Kidney capillary endothelial cell (primary cell): ENCODE measurements at places on chromosomes 12 and 14.
A peak's percentile ranks its signal among the peaks of the same experiment; 100 is the strongest.

DNA sequence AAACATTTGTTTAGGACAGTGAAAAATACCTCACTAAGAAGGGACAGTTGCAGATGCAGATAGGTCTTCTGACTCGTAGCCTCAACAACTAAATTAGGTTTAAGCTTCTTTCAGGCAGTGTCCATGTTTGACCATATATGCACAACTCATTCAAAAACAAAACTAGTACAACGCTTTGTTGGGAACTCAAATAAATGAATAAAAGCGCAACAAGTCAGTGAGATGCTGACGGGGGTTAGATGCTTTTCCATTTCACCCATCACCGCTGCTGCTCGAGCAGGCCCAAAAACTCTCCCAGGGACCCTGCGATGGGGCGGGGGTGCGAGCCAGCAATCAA lies 633 bp downstream of the RPAP3 start:
- DNase-seq: no peak

DNA sequence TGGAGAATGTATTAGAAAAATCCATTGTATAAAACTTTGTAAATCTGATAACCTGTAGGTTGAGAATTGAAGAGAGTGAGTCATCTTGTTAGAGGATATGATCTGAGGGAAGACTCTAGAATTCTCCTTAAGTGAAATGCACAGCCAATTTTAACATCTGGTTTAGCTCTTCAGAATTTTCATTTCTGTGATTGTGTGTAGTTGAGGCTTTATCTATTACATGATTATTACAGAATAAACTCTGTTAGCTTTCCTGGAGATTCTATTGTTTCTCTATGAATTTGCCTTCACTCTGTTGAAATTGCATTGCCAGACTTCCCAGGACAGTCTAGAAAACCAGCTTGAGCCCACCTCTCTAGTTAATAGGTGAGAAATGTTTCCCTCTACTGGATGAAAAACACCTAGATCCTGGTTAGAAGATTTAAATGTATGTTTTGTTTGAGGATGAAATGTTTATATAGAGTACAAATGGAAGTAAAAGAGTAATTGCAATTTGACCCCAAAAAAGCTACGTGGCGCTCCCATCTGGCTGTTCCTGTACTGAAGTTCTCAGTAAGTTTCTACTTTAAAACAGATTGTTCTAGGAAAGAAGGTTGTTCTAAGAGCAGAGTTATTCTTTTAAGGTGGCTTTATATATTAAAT lies 2.9 kb downstream of the NUDT4 start:
- DNase-seq: peak; percentile 18

DNA sequence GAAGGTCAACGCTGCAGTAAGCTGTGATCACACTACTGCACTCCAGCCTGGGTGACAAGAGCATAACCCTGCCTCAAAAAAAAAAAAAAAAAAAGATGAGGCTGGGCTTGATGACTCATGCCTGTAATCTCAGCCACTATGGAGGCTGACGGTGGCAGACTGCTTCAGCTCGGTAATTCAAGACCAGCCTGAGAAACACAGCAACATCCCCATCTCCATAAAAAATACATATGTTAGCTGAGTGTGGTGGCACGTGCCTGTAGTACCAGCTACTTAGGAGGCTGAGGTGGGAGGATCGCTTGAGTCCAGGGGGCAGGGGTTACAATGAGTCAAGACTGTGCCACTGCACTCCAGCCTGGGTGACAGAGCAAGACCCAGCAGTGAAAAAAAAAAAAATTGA lies 50.4 kb downstream of the GXYLT1 start:
- DNase-seq: no peak

DNA sequence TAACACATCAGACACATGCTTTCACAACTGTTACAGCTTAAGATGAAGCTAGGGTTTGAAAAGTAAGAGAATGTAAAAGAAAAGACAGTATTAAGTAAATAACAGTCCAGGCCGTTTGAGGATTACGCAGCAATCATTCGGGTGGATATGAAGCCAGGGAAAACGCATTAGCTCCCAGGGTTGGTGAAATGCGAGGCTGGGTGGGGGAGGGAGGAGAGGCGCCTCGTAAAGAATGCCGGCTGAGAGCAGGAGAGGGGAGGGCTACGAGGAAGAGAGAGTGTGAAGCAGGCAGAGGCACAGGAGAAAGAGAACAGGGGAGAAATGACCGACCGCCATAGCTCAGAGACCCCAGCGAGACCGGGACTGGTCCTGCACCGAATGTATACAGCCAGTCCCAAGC lies 73.0 kb downstream of the IQSEC3 start:
- no peak for DNase-seq

GRCh38 chr12:24352363-24352762 lies 402.9 kb upstream of the SOX5 start:
- no peak for DNase-seq

DNA sequence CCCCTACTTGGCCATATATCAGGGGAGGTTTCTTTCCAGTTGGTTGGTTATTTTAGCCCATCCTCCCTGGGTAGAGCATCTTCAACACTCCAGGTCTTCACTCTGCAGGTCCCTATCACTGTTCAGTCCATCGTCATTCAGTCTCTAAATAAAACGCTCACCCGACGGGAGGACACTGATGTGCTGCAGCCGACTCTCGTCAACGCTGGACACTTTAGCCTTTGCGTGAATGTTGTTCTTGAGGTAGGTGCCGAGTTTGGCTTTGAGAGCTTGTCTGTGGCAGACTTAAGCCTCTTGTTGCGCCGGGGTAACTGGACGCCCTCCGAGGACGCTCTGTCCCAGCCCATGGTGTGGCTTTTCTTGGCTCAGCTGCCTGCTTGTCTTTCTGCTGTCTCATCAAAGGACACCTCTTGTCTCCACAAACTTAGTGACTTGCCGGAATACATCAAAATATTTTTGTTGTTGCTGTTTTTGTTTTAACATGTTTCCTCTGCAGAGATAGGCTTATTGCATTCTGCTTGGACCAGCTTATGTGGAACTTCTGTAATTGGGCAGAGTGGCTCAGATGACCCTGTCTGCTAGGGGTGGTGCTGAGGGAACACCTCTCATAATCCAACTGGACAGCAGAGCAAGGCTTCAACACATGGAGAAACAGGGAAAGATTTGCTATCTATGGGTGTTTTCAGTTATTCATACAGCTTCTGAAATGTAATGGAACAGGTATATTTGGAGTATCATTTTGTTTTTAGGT lies 26.5 kb downstream of the TCTN1 start:
- DNase-seq: no peak

GRCh38 chr12:107396991-107397390 lies 288.6 kb upstream of the PWP1 start:
- DNase-seq: no peak

GRCh38 chr14:83463500-83464098 lies 1929.9 kb upstream of the SEL1L start:
- peak; percentile 53 for DNase-seq

DNA sequence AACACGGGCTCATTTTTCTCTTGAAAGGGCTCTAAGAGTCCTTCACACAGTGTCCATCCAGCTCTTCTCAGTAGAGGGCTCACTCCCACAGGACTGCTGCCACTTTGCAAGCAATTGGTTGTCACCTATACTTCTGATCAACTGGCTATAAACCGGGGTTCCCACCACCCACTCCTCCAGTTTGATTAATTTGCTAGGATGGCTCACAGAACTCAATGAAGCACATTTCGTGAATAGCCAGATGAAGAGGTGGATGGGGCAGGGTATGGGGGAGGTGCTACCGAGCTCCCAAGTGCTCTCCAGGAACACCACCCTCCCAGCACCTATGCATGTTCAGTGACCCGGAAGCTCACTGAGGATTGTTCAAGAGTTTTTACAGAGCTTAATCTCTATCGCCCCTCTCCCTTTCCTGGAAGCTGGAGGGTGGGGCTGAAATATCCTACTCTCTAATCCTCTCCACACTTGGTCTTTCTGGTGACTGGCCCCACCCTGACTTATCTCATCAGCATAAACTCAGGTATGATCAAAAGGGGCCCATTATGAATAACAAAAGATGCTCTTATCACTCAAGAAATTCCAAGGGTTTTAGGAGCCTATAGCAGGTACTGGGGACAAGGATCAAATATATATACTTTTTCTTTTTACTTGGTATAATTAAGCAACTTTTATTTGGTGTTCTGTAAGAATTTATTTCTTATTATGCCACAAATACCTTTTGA lies 13.9 kb upstream of the EGLN3 start:
- no peak for DNase-seq

- DNase-seq: no peak
Observed at GRCh38 chr12:123474485-123475245, 16.7 kb downstream of the SNRNP35 start.

GRCh38 chr12:67818459-67818903 lies 169.9 kb downstream of the DYRK2 start:
- no peak for DNase-seq

DNA sequence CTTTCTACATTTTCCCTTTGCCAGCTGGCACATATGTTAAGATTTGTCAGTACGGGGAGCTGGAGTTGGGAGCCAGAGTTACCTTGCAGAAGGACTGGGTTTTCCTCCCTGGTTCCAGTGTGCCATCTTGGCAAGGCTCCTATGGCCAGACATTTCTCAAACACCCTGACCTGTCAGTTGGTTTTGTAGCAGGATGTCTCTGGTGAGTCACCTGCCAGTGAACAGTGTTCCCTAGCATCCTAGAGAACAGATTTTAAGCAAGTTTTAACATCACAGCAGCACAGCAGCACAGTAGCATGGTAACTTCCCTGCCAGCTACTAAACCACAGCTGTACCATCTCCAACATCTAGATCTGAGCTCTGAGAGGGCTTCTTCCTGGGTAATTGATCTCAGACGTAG lies 26.2 kb upstream of the KTN1 start:
- no peak for DNase-seq

- no peak for DNase-seq
Observed at GRCh38 chr12:127731657-127732056, 535.3 kb upstream of the TMEM132C start.

DNA sequence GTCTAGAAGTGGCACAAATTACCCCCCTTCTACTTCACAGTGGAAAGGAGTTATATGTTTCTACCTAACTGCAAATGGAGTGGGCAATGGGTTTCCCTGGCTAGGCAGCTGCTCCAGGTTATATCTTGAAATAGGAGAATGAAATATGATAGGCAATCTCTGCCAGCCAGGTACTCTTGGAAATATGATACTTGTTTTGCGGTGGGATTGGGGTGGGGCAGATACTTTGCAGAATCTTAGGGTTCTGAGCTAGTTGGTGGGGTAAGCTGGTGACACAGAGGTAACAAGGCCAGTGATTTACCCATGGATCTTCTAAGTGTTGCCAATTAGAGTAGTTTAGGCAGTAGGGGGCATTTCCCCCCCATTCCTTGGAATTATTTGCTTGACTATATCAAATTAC lies 140.1 kb downstream of the ATP23 start:
- no peak for DNase-seq

GRCh38 chr12:109475993-109476806 lies 900 bp downstream of the KCTD10 start:
- no peak for DNase-seq

- DNase-seq: no peak
Observed at GRCh38 chr14:25041898-25042297, 8.0 kb downstream of the STXBP6 start.

GRCh38 chr12:6563448-6564050 lies 4.5 kb downstream of the NOP2 start:
- peak; percentile 53 for DNase-seq

GRCh38 chr12:95322326-95322725 lies 104.7 kb downstream of the VEZT start:
- no peak for DNase-seq

- DNase-seq: no peak
Observed at GRCh38 chr12:112979041-112979680, 842 bp downstream of the OAS2 start.

- DNase-seq: no peak
Observed at GRCh38 chr12:4809449-4810218, 89.4 kb downstream of the GALNT8 start.

DNA sequence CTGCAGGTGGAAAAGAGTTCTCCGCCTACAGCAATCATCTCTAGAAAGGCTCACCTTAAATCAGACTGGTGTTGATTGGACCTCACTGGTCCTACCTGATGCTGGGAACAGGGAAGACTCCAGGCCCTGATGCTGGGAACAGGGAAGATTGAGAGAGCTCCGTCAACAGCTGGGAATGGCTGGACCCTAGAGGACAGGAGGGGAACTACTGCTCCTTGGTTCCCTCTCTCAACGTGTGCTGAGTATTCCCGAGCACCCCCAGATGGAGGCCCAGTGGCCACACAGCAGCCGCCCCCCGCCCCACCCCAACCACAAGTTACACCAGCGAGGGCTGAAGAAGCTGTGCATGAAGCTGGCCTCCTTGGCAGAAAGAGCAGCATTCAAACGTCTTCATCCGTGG lies 240.3 kb downstream of the SLC15A4 start:
- no peak for DNase-seq

DNA sequence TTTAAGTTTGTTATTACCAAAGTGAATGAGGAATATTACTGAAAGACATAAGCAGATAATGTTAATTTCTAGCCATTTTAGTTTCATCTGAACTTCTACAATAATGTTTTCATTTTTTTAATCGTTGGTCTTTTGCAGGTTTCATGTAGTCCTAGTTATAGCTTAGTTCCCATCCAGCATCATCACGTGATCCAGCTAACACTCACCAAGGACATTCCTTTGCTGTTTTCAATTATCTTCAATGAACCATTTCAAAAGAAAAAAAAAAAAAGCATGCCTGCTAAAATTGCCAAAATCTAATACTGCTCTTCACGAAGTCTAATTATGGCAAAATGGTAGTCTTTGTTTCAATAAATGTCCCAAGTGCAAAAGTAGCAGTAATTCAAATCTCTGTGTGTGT lies 187.7 kb upstream of the ATXN7L3B start:
- no peak for DNase-seq

GRCh38 chr14:94366146-94366915 lies 22.1 kb downstream of the SERPINA1 start:
- DNase-seq: no peak

GRCh38 chr12:108462686-108463085 lies 52.4 kb upstream of the FICD start:
- DNase-seq: no peak

DNA sequence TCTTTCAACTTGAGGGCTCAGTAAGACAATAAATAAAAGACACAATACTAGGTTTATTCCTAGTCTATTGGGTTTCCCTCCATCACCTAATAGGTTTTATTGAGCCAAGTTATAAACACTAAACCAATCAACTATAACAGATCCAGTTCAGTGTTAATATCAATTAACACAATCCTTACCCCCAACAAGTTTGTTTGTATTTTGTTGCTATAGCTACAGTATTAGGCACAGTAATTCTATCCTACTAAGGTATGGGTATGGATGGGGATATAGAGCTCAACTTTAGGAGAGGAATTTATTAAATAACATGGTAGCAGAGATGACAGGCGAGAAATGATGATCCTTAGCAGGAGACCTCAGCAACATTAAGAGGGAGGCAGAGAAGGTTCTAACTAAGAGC lies 13.3 kb downstream of the PPP4R3A start:
- no peak for DNase-seq

- no peak for DNase-seq
Observed at GRCh38 chr12:129097451-129097850, 244.2 kb downstream of the GLT1D1 start.

GRCh38 chr12:3805077-3805476 lies 52.2 kb upstream of the CRACR2A start:
- DNase-seq: no peak
